Activated CD4-positive, CD25-positive, alpha-beta regulatory T cell treated with anti-CD3 and anti-CD28 coated beads, Interleukin-2, amount 50 U/mL, for 16 hours (primary cell): ENCODE measurements at places on chromosomes 5 and 9.

- DNase-seq: no peak
Observed at GRCh38 chr5:14678773-14679334, 14.3 kb downstream of the OTULIN start.

- no peak for DNase-seq
Observed at GRCh38 chr5:120388016-120388781, 75.9 kb upstream of the PRR16 start.

DNA sequence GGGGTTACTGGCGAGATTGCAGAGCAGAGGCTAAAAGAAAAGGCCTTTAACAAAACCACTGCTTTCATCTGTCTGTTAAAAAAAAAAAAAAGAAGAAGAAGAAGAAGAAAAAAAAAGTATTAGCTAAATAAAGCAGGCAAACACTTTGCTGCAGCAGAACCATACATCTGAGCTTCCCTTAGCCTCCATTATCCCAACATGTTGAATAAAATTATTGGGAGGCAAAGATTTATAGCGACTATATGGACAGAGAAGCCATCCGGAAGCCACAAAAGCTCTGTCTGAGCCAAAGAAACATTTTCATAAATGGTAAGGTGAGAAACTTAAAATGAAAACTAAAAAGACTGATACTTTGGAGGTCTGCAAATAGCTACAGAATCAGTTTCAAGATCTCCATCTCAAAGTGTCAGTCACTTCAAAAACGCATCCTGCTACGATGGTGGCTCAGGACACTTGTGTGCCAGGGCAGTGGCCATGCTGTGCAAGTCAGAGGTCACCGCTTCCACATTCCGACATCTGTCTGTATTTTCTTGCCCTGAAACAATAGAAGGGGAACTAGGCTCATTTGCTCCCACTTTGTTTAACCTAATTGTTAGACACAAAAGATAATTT, 9.6 kb downstream of the EFNA5 start:
- DNase-seq: no peak

- DNase-seq: no peak
Observed at GRCh38 chr5:91611746-91612145, 228.6 kb upstream of the ARRDC3 start.

- DNase-seq: no peak
Observed at GRCh38 chr5:151383011-151383410, 35.7 kb upstream of the SLC36A2 start.

- DNase-seq: no peak
Observed at GRCh38 chr5:156936972-156937371, 26.1 kb downstream of the TIMD4 start.

GRCh38 chr9:132008184-132008803, 71.4 kb downstream of the MED27 start:
- no peak for DNase-seq

GRCh38 chr9:110124439-110124838, 83.5 kb downstream of the C9orf152 start:
- DNase-seq: no peak
